RPMI8226 (cell line): ENCODE measurements at places on chromosomes 7 and 10.
A peak's percentile ranks its signal among the peaks of the same experiment; 100 is the strongest.

DNA sequence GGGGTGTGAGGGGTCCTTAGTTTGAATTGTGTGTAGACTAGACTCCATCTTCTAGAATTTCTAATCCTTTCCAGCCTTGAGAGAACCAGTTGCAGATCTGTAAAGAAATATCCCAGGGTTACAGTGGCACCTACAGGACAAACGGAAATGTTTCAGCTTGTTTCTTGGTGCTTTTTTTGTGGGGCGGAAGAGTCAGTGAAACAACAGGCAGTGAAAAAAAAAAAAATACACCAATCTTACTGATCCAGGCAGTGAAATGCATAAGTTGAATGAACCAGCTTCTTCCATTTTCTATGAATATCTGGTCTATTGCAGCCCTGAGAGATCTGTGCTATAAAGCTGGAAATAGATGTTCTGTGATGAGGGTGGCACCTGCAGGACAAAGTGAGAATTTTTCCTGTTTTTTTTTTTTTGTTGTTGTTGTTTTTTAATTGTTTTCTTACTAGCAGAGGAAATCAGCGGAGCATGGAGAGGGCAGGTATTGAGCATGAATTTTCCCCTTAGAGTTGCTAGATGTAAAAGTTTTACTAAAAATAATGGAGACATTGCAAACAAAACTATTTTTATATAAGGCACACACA lies 81.9 kb upstream of the DYNC1I1 start:
- DNase-seq = peak; percentile 59

GRCh38 chr7:133007961-133008360 lies 73.9 kb downstream of the CHCHD3 start:
- no peak for DNase-seq

GRCh38 chr10:86512137-86512536 lies 9.5 kb downstream of the WAPL start:
- DNase-seq = no peak

- DNase-seq = no peak
These were observed 143.5 kb downstream of the PIP4K2A start for GRCh38 chr10:22570733-22571430.

DNA sequence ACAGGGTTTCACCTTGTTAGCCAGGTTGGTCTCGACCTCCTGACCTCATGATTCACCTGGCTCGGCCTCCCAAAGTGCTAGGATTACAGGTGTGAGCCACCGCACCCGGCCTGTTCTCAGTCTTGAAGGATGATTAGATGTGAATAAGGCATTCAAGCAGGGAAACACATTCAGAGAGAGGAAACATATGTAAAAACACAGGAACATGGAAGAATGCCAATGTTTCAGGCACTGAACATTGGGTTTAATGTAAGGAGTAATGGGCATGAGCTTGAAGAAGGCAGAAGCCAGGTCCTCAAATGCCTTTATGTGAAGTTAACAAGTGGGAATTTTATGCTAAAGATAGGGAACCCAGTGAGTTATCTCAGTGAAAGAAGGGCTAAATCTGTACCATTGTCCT lies 74.3 kb downstream of the ARL4A start:
- no peak for DNase-seq

DNA sequence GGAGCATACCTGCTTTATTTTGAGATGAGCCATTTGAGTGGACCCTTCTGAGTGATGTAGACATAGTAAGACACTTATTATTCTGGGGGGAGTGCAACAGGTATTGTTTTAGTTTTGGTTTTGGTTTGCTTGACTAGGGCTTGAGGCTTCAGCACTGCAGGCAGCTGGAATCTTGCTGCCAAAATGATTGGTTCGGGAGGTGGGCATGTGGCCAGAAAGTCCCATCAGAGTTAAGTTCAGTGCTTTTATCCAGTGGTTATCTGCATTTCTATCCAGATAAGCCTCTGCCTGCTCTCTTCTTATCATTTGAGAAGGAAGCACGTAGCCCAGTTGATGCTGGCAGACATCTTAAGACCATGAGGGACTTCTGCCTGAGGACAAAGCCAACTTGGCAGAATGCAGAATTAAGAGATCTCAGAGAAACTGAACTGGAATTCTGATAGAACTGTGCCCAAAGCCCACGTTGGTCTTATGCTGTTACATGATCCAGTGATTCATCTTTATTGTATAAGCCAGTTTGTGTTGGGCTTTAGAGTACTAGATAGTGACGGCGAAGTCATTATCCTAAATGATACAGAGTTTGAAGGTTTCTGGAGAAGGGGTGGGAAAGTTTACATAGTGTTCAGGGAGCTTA lies 9.6 kb upstream of the JAZF1 start:
- no peak for DNase-seq

DNA sequence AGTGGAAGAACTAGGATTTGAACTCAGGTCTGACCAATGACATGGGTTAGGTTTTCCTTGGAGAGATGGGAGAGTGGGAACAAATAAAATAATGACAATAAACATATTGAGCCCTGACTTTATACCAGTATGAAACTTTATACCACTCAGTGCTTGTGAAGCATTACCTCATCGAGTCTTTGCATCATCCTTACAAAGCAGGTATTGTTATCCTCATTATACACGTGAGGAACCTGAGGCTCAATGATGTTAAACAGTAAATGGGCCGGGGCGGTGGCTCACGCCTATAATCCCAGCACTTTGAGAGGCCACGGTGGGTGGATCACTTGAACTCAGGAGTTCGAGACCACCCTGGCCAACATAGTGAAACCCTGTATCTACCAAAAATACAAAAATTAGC lies 47.7 kb downstream of the HHEX start:
- no peak for DNase-seq

GRCh38 chr10:73044378-73045285 lies 52.0 kb downstream of the P4HA1 start:
- no peak for DNase-seq

DNA sequence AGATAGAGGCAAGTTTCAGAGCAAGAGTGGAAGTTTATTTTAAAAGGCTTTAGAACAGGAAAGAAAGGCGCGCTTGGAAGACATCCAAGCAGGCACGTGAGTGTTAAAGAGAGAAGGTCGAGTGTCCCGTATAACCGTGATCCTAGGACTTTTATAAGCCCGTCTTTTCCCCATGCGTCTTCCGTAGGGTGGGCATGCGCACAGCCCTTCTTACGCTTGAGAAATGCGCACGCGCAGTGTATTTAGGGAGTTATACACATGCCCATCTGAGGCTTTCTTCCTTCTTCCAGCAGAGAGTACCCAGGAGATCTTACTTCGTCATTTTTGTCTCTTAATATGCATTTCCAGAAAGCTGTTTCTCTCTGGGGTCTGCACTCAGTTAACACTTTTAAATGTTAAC lies 52.4 kb downstream of the CALD1 start:
- peak; percentile 15 for DNase-seq

- peak; percentile 54 for DNase-seq
These were observed 43.1 kb downstream of the FOXK1 start for GRCh38 chr7:4725014-4725849.

GRCh38 chr7:107982918-107983389 lies 20.0 kb downstream of the LAMB1 start:
- DNase-seq = no peak

GRCh38 chr7:151429237-151429559 lies 10.7 kb downstream of the CRYGN start:
- no peak for DNase-seq

DNA sequence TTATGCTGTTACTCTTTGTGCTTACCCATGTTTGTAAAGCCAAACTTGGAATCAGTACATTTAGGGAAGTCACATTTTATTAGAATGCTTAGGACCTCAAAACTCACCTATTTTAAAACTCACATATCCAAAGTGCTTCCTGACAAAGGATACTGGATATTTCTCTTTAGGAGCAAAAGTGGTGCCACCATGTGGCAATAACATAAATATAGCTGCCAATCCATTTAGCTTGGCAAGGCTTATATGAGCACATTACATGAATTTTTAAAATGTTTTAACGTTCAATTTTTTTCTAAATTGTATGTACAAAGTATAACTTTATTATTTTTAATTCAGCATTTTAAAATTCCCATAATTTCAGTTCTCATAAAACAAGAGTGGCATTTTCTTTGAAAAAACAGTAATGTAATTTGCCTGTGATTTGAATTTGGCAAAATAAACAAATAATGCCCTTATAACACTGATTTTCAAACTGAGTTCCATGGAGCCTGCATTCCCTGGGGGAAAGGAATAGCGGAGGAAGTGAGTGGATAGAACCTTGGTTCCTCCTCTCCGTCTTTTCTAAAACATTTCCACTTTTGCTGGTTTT lies 75.4 kb downstream of the HDAC9 start:
- DNase-seq = peak; percentile 42

GRCh38 chr7:15798081-15798480 lies 111.6 kb upstream of the MEOX2 start:
- DNase-seq = no peak

DNA sequence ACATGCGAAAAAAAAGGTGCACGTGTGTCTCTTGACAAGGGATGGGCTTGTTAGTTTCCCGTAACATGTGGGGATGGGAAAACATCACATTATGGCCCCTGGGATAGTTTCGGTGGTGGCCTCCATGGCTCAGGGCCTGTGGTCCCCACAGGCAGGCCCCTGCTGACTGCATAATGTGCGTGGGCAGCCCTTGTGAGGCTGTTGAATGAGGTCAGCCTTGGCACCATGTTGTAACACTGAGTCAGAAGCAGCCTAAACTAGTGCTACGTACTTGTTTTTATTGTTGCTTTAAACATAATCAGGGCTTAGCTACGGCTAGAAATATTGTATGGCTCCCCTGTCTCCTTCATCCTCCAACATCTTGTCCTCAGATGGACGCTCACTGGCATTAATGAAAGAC lies 80.6 kb downstream of the BEND7 start:
- DNase-seq = no peak

GRCh38 chr10:17228091-17229015 lies at the start of gene VIM:
Gene VIM (plus strand): TSS chr10:17228241. CDS start chr10:17229423, 1,182 bp downstream.
- peak; percentile 71 for DNase-seq

GRCh38 chr10:104350127-104350635 lies 3.5 kb upstream of the CFAP58 start:
- peak; percentile 62 for DNase-seq

GRCh38 chr7:584122-584465 lies 64.4 kb upstream of the PDGFA start:
- no peak for DNase-seq

DNA sequence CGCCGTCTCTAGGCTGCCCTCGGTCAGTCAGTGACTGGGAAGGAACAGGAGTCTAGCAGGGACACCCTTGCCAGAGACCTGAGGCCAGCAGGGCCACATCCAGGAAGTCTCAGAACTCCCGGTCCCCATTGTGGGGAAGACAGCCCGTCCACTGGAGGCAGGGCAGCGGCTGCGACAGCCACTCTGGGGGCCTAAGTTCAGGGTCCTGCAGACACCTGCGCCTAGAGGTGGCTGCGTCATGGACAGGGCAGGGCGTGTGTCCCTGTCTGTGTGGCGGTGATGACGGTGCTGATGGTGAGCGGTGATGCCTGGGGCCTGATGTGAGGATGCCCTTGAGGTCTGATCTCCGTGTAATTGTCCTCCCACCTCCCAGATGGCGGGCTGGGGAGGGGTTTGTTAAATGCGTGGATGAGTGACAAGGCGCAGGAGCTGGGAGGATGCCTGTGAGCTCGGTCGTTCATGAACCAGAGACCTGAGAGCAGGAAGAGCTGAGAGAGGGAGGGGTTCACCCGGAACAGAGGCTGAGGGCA lies 537.9 kb upstream of the FOXK1 start:
- no peak for DNase-seq

- no peak for DNase-seq
These were observed 608.9 kb downstream of the CNTNAP2 start for GRCh38 chr7:146725520-146725919.

DNA sequence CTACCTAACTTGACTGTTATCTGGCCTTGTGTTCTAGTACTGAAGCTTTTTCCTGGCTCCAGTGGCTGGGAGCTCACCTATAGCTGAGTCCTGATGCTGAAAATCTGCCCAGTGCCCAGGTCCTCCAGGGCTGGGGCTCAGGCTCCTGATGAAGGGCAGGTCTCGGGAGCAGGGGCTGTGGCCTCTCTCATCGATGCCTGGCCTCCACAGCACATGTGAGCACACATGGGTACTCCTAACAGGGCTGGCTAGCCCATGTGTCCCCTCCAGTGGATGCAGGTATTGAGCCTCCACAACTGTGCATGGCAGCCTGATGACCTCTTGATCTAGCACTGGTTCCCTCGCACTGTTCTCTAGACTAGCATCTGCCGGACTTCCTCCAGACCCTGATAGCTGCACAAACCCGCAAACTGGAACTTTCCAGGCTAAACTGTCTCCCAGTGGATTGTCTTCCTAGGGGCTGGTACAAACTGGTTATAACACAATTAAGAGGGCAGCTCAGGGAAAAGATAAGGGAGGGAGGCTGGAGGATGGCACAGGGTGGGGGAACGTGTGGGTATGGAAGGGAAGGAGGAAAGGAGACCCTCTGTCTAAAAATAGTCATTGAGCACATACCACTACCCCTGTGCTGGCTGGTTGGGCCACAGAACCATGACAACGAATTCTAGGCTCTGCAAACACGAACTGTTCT lies 35.1 kb downstream of the PLAC9 start:
- DNase-seq = no peak

GRCh38 chr7:31937982-31938381 lies 132.2 kb downstream of the PDE1C start:
- no peak for DNase-seq

GRCh38 chr7:31896925-31897324 lies 173.3 kb downstream of the PDE1C start:
- no peak for DNase-seq

DNA sequence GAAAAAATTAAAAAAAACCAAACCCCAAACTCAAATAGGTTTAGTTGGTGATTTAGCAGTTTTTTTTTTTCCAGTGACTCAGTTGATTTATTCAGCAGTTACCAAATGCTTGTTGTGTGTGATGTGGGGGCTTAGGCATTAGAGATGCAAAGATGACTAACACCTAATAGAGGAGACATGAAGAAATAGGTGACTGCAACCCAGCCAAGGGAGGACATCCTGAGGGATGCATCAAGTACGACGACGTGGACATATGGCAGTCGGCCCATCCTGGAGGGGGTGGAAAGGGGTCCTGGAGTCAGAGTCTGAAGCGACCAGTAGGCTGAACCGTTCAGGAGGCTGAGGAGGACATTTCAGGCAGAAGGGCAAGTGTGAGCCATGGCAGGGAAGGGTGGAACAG lies 35.5 kb downstream of the LRMDA start:
- DNase-seq = no peak

GRCh38 chr7:120714945-120715344 lies 143.0 kb downstream of the TSPAN12 start:
- no peak for DNase-seq

DNA sequence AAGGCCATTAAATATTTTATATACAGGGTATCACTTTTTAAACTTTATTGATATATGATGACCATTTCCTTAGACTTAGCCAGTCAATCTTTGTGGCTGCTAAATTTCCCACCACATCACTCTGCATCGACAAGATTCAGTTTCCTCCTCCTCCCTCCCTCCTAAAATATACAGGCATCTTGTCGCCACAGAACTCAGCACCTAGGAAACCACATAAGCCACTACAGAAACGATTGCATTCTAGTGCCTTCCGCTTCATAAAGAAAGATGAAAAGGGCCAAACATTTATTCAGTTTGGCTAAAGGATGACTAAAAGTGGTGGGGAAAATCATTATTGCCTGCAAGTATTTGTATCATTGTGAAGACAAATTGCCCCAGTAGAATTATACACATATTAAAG lies 30.7 kb downstream of the ERCC6 start:
- DNase-seq = no peak
